ENCODE measurements at places on chromosomes 16 and 17.

- DNase-seq, result no peak
Measured at GRCh38 chr16:51121850-51122249, 29.2 kb downstream of the SALL1 start.

- no peak for DNase-seq
Measured at GRCh38 chr17:69535016-69535570, 120.6 kb downstream of the MAP2K6 start.

DNA sequence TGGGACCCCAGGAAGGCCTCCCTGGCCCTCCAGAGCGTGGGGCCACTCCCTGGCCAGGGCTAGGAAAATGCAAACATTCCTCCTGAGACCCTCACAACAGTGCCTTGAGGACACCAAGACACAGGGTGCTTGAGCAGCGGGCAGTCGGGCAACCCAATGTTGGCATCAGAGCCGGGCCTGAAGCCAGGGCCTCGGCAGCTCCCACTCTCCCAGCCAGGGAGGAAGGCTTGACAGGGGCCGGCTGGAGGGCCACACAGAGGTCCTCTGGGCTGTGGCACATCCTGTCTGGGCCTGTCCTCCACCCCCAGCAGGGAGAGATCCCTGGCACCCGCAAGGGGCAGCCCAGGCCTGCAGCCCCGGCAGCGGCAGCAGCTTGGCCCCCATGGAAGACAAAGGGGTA lies 12.3 kb upstream of the KRT17 start:
- no peak for DNase-seq

- DNase-seq, result no peak
Measured at GRCh38 chr16:82134846-82135245, 35.2 kb downstream of the MPHOSPH6 start.

GRCh38 chr17:39225959-39226683 lies 376 bp upstream of the STAC2 start:
- no peak for DNase-seq

DNA sequence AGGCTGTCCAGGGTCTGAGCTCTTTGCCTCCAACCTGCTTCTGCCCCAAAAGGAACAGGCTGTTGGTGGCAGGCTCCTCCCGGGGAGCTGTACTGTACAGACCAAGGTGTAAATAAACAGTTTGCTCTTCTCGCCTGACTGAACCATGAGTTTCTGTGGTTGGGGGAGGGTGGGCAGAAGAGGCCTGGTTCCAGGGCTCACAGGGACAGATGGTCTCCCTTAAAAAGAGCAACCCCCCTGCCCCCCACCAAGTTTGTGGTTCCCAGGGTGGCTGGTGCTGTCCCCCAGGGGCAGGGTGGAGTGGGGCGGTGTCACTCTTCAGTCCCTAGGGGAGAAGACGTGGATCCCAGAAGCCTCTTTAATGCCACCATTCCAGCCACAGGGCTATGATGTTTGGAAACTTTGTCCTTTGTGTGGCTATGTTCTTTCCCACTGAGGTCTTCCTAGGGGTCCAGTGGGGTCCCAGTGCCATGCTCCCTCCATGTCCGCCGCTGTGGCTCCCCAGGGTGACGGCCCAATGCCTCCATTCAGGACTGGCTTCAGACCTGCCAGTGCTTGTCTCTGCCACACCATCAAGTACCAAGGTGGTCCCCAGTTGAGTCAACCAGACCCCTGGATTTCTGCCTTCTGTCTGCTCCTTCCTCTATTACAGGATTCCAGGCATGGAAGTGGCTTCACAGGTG lies 146.7 kb downstream of the RAB11FIP4 start:
- no peak for DNase-seq

DNA sequence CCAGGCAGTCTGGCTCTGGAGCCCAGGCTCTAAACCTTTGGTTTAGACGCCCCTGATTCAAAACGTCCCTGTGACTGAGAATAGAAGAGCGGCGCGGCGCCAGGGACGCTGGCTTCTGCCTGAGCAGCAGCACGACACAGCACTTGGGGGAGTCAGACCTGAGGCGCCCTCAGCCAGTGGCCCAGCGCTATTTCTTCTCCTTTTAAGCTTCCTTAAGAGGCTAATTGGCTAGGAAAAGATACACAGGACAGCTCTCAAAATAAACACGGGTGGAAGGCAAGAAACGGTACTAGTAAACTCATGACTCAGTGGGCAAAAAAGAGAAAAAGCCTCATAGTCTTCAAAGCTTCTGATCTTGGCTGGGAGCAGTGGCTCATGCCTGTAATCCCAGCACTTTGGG lies 34.9 kb downstream of the GTF3C1 start:
- DNase-seq, result peak; percentile 29

DNA sequence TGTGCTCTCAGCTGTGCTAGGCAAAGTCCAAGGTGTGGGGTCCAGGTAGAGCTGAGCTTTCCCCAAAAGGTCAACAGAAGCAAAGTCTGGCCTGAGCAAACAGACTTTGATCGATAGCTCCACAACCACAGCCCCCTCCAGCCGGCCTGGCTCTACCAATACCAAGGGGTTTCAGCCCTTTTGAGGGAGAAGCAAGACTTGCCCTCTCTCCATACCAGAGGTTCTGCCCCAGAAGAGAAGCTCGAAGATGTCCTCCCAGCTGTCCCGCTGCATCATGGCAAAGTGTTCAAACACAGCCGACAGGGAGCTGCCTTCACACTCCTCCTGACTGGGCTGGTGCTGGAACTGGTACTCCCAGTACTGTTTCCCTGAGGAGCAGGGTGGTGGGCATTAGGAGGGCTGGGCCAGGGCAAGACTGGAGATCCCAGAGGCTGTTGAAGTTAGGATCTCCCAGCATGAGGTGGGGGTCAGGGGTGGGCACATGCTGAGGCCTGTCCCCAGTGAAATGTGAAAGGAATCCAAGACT lies 1.7 kb downstream of the VTN start:
- no peak for DNase-seq

DNA sequence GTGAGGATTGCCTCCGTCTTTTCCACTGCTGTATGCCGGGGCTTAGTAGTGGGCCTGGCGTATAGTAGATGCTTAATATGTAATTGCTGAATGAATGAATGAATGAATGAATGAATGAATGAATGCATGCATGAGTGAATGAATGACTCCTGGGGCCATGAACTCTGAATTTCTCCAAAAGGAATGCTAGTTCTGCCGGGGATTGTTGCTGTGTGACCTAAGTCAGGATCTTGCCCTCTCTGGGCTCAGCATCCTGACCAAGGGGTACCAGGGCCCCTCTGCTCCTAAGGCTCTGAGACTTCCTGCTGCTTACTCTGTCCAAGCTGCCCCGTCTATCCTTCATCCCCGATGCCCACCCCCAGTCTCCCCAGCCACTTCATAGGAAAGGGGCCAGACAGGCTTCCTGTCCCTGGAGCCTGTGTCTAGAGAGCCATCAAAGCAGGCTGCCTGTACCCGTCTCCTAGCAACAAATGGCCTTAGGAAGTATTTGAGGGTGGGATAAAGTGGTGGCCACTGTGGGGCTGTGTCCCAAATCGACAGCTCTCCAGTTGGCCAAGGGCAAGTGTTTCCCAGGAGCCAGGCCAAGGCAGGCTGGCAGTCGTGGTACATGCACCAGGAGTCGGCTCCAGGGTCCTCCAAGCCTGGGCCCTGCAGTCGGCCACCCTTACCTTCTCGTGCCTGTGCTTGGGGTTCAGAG lies 11.6 kb upstream of the MPRIP start:
- DNase-seq, result no peak

DNA sequence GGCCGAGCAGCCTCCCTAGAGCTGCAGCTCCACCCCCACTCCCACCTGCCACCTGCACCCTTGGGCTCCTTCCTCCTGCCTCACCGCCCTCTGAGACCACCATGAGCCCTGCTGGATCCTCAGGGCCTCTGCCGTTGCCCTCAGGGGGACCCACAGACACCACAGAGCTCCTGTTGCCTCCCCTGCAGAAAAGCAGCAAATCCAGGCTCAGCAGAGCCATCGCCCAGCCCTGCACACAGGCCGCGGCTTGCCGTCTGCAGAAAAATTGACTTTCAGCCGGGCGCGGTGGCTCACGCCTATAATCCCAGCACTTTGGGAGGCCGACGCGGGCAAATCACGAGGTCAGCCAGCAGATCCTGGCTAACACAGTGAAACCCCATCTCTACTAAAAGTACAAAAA lies 7.0 kb upstream of the PPP1R27 start:
- DNase-seq, result no peak

GRCh38 chr16:78669994-78670393 lies 570.5 kb downstream of the WWOX start:
- no peak for DNase-seq

- no peak for DNase-seq
Measured at GRCh38 chr17:17156107-17156506, 50.0 kb downstream of the PLD6 start.

GRCh38 chr17:10069301-10069700 lies 129.1 kb downstream of the GAS7 start:
- DNase-seq, result no peak

DNA sequence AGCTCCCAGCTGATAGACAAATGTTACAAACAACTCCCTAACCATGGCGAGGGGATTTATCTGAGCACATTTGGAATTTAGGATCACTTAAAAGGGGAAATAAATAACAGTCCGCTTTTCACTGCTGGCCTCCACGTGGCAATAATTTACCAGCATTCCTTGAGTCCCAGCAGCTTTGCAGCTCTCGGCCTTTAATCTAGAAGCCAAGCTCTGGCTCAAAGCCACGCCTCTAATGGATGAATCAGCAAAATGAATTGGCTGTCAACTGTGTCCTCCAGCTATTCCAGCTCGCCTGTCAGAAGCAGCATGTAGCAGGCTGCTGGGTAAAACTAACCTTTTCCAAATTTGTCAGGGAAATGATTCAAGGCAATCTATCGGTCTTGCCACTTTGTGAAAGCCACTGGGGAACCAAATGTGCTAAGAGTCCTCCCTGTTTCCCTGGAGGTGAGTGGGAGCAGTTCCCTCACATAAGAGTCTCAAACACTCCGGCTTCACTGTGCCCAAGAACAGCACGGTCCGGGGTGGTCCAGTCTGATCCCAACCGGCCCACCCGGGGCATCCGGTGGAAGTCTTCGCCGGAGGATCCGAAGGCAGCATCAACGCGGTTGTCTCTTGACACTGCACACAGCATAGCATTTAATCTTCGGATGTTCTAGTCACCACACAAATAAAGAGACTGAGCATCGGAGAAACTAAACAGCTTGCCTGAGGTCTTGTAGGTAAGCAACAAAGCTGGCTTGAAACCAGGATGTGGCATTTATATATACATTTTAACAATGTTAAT lies 143.3 kb downstream of the PARN start:
- DNase-seq, result peak; percentile 48

DNA sequence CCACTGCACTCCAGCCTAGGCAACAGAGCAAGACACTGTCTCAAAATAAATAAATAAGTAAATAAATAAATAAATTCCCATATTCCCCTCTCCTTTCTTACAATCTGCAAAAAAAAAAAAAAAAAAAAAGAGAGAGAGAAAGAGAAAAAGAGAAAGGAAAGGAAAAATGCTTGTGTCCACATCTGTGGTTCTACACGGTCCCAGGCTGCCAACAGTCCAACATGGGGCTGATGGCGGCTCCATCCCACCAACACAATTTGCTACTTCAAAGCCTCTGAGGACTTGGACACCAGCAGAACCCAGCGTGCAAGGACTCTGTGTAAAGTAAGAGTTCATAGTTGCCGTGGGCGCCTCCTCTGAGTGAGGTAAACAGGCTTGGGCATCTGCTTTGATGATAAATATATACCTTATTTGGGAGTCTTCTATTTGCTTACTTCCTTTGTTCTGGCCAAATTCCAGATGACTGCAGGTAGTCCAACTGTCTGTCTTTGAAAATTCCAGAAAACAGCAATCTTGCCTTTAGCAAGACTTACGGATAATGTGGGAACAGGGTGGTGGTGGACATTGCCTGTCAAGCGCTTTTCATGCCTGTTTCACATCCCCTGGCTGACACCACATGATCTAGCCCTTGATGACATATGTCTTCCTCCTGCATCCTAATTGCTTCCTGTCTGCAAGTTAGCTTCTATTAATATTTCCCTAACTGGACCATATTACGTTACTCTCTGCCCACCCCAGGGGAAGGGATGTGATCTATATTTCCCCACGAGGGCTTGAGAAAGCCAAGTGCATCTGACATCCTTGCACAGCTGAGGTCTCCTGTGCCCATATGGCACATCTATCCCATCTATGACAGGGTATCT lies 10.1 kb downstream of the LITAF start:
- DNase-seq, result no peak

GRCh38 chr16:1028056-1028455 lies 44.5 kb upstream of the SSTR5 start:
- DNase-seq, result no peak

GRCh38 chr16:84643674-84644073 lies 4.6 kb upstream of the KLHL36 start:
- no peak for DNase-seq

DNA sequence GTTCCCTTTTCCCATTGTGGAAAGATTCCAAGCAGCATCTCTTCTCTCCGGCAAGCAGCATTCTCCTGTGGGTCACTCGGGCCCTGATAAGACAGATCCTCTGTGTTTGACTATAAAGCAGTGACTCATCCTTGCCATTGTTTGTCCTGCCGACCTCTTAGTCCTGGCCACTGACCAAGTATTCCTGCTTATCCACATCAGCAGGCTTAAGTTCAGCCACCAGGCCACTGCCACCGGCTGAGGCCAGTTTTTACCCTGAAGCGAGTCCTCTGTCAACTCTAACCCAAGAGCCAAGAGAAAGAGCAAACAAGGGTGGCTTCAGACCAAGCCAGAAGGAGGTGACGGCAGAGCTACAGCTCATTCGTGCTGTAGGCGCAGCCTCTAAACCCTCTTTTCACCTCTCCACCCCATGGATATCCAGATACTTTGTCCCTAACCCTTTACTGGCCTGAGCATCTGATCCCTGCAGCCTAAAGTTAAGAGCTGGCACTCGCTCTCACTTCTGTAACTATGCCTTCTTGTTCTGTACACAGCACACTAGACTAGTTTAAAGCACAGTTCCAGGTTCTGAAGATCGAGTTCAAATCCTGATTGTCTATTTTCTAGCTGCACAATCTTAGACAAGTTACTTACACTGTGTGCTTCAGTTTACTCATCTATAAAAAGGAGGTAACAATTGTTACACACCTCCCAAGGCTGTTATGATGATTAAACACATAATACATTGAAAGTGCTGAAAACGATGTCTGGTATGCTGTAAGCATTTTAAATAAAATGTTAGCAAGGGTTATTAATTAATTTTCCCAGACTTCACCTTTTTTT lies 31.0 kb downstream of the SOX9 start:
- DNase-seq, result no peak

- DNase-seq, result no peak
Measured at GRCh38 chr16:51877686-51878085, 669.3 kb downstream of the TOX3 start.

DNA sequence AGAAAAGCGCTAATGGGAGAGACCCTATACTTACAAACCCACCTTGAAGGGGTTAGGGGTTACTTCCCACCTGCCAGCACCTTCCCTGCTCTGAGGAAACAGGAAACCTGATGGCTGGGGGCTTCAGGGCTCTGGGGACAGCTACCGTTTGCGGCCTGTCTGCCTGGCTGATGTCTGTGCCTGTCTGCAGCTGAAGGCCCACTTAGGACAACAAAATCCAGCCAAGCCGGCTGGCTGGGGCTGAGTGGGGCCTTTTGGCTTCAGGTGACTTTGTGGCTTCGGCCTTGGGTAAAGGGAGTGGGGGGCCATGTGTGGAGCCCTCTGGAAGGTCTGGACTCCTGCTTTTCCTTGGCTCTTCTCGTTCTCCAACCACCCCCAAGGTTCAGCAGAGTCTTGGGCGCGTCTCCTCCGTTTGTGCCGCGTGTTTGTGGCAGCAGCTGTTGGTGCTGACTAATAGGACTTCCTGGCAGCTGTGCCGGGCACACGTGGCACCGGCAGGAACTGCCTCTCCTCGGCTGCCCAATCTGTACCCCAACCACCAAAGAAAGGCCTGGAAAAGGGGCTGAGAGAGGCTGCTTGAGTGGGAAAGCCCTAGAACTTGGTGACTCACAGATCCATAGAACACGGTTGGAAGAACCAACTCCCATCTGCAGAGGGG lies 186.7 kb downstream of the MSI2 start:
- DNase-seq, result peak; percentile 65
